ENCODE measurements at places on chromosomes 2 and 18. TPM values are rescaled to one million over a fixed set of nuclear protein-coding genes. Genes with fewer than 3 reads are reported as not detected.
A peak's percentile ranks its signal among the peaks of the same experiment; 100 is the strongest.

- no peak for DNase-seq
Observed at GRCh38 chr2:77566582-77566981, 44.4 kb upstream of the LRRTM4 start.

Gene FEV
- not detected for polyA plus RNA-seq

Gene ABCG8
- polyA plus RNA-seq = 0.03 TPM

- DNase-seq = no peak
Observed at GRCh38 chr2:167136879-167137596, 248.8 kb downstream of the XIRP2 start.

GRCh38 chr2:196249860-196250259 is 78.5 kb upstream of the STK17B start:
- DNase-seq = no peak

Gene GALNT13
- 3.5 TPM for polyA plus RNA-seq

Gene ATF2
- polyA plus RNA-seq = 20.3 TPM

DNA sequence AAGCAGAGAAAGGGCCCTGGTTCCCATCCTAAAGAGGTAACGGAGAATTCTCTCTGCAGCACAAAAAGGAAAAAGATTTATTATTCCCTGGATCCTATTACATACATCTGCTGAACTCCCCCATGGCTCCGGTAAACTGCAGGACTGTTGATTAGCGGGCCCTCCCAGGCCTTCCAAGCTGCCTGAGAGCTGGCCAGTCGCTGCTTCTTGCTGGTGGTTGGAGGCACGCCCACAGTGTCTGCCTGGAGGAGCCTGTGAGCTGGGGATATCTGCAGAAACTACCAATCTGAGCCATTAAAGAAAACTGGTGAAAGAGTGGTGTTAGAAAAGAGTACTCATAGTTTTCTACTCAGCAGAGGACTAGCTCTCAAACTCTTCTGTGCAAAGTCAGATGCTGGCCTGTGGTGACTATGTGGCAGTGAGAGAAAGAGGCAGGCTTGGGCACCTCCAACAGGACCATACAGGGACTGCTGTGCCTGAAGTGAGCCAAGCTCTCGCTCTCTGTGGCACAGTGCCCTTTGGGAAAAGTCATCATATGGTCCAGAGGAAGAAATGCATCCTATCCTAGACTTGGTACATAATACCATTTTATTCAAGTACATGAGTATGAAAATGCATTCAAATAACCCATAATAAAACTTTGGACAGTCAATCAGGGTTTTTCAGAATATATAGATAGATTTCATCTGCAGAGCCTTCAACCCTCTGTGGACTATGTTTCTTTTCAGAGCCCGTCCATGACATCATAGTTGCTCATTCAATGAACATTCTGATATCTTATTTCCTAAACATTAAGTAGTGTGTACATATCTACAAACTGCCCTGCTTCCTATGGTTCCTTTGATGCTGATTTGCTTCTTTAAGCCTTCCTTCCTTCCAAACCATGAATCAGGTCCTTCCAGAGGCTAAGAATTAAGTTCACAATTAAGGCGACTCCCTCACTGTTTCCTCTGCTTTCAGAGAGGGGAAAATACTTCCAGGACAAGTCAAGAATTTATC is 242.0 kb upstream of the LYPD1 start:
- peak; percentile 47 for DNase-seq

DNA sequence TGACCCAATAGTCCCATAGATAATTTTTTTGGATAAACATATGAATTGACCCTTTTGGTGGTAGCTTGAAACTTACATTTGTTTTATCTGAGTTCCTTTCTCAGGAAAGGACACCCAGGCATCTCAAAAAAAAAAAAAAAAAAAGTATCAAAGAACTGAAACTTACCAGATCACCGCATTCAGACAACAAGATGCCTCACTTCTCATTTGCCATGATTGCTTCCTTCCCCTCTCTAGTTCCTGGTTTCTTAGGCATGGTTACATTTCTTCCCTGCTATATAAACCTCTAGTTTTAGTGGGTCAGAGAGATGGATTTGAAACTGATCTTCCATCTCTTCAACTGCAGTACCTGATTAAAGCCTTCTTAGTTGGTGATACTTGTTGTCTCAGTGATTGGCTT is 240.1 kb downstream of the ACKR3 start:
- DNase-seq = no peak

Measured in GM23338 (cell line).